ENCODE measurements at places on chromosomes 5 and 9. TPM values are rescaled to one million over a fixed set of nuclear protein-coding genes. Genes with fewer than 3 reads are reported as not detected.

- H3K27me3 ChIP-seq = peaks cover 8% of the 10 kb centered on the region
- no peak overlapping the region for H3K27ac ChIP-seq
- H3K36me3 ChIP-seq = no peaks in the 10 kb centered on the region
- no peak for DNase-seq
- no peak overlapping the region for H3K4me3 ChIP-seq
Observed at GRCh38 chr5:78320401-78320800, 25.9 kb upstream of the AP3B1 start.

The EPB41L4B gene
- 0.14 TPM for total RNA-seq

DNA sequence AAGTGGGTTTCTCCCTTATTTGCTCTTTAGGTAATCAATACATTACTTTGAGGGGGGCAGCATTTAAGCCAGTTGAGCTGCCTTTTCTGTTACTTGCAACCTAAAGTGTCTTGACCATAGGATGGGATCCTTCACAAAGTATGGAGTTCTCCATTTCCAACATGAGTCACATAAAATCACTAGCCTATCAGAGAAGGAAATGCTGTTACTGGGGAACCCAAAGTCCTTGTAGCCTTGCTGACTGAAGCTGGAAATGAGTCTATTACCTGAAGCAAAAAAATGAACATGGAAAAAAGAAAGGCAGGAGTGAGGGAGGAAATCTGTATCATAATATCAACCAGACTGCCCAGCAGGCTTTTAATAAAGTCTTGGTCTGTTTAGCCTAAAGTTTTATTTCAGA lies 42.8 kb upstream of the SLIT3 start:
- no peaks in the 10 kb centered on the region for H3K4me1 ChIP-seq
- H3K27me3 ChIP-seq = peaks cover 30% of the 10 kb centered on the region
- DNase-seq = no peak
- H3K4me3 ChIP-seq = no peak overlapping the region
- H3K36me3 ChIP-seq = no peaks in the 10 kb centered on the region

GRCh38 chr5:11384441-11385250 lies 519.6 kb downstream of the CTNND2 start:
- peaks cover 40% of the 10 kb centered on the region for H3K27me3 ChIP-seq
- H3K36me3 ChIP-seq = peaks cover 6% of the 10 kb centered on the region
- H3K27ac ChIP-seq = no peak overlapping the region
- H3K4me3 ChIP-seq = peak overlapping the region; percentile 67

- no peak overlapping the region for H3K4me3 ChIP-seq
- no peak for DNase-seq
- peaks cover 1% of the 10 kb centered on the region for H3K36me3 ChIP-seq
Observed at GRCh38 chr5:167952278-167952995, 339.0 kb upstream of the WWC1 start.

DNA sequence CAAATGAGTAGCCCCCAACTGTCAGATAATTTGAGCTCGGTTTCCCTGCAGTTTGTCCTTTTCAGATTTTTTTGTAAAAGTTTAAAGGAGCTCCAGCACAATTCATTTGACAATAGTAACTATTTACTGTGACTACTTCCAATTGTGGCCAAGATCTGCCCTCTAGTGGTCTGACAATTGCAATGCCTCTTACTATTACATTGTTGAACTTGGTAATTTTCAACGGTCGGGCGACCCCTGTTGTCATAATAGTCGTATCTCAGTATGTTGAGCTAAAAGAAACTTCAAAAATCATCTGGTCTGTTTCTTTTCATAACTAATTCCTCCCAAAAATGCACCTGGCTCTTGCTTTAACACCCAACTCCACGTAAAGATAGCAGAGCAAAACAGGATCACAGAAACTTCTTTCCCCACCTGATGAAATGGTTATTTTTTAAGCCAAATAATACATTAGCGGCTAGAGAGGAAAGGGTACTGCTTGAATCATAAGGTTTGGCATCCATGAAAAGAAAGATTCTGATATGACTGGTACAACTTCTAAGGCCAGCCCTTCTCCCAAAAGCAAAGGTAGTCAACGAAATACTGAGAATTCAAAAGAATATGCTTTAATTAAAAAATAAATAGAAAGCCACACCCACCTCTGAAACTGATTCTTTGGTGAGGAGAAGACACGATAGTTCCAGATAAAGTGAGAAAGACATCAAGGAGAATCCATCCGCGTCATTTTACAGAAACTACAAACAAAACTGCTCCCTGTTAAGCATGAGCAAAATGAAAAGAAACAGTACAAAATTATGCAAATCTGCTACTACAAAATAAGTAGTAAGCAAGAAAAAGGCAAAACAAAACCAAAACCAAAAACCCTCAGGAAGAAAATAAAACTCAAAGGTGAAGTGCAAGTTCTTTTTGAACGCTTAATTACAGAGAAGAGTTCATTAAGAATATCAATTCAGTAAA lies 76.9 kb upstream of the HTR4 start:
- no peaks in the 10 kb centered on the region for H3K36me3 ChIP-seq
- H3K27ac ChIP-seq = peak overlapping the region; percentile 48
- peaks cover 5% of the 10 kb centered on the region for H3K27me3 ChIP-seq
- peak overlapping the region; percentile 73 for H3K4me3 ChIP-seq

The SEMA5A gene
- total RNA-seq = not detected

The SOX30 gene
- not detected for total RNA-seq

- peaks cover 8% of the 10 kb centered on the region for H3K4me1 ChIP-seq
- H3K27me3 ChIP-seq = no peaks in the 10 kb centered on the region
- peaks cover 50% of the 10 kb centered on the region for H3K36me3 ChIP-seq
Observed at GRCh38 chr5:148416921-148417320, 33.2 kb downstream of the FBXO38 start.

The TLX3 gene
- not detected for total RNA-seq

The ECSCR gene
- not detected for total RNA-seq

DNA sequence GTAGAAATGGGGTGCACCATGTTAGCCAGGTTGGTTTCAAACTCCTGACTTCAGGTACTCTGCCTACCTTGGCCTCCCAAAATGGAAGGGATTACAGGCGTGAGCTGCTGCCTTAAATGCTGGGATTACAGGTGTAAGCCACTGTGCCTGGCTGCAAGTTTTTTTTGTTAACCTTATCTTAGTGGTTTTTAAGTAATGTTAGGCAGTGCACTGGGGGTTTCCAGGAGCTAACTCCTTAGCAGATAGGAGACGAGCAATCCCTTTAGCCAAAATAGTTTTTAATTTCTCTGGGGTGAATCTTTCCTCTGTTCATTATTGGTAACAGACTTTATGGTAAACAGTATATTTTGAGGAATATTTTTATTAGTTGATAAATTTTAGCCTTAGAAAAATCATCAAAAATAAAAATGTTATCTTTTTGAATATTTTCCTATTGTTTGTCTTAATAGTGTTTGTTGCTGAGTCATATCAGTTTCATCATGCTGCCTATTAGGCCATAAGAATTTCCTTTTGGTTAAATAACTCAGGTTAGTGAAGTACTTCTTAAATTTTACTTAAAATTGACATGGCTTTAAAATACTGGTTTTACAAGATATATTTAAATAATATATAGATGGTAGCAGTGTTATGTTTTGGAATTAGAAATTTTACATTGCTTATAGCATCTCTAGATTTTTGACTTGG lies 37.9 kb downstream of the LMNB1 start:
- H3K4me3 ChIP-seq = no peak overlapping the region
- peaks cover 48% of the 10 kb centered on the region for H3K4me1 ChIP-seq
- H3K36me3 ChIP-seq = peaks cover 39% of the 10 kb centered on the region
- DNase-seq = no peak

GRCh38 chr5:166845044-166845443 lies 1446.4 kb upstream of the WWC1 start:
- no peaks in the 10 kb centered on the region for H3K27me3 ChIP-seq
- peaks cover 9% of the 10 kb centered on the region for H3K36me3 ChIP-seq
- no peaks in the 10 kb centered on the region for H3K4me1 ChIP-seq
- H3K27ac ChIP-seq = no peak overlapping the region
- no peak overlapping the region for H3K4me3 ChIP-seq

GRCh38 chr9:124032247-124032646 lies 20.7 kb downstream of the LHX2 start:
- H3K4me3 ChIP-seq = no peak overlapping the region
- DNase-seq = no peak
- peaks cover 56% of the 10 kb centered on the region for H3K27me3 ChIP-seq
- H3K4me1 ChIP-seq = no peaks in the 10 kb centered on the region

The GARIN3 gene
- not detected for total RNA-seq

The ACOT12 gene
- total RNA-seq = not detected

DNA sequence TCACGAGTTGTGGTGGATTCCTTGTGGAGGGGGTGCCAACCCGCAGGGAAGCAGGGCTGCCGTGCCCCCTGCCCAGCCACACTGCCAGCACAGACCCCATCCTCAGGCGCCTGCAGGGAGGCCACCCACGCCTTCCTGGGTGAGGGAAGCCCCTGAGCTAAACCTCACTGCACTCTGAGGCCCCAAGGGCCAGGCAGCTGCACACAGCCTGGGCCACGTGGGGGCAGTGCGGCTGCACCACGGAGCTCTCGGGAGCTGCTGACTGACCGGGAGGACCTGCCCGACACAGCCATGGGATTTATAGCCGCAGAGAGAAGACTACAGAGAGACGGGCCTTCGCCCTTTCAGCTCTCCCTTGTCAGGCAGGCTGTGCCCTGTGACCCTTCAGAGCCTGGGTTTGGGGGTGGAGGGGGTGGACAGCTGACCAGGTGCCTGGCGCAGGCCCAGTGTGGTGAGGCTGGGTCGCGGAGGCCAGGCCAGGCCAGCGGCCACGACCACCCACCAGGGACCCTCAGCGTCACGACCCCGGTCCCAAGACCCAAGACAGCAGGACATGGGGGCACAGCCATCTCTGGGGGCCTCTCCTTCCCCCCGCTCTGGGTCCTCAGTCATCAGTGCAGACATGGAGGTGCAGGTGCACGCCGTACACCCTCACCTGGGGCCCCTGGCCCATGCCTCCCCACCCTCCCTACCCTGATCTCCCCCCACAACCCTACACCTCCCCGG lies 4.3 kb upstream of the AHRR start:
- H3K27ac ChIP-seq = no peak overlapping the region
- DNase-seq = no peak
- peaks cover 5% of the 10 kb centered on the region for H3K4me1 ChIP-seq
- no peak overlapping the region for H3K4me3 ChIP-seq

DNA sequence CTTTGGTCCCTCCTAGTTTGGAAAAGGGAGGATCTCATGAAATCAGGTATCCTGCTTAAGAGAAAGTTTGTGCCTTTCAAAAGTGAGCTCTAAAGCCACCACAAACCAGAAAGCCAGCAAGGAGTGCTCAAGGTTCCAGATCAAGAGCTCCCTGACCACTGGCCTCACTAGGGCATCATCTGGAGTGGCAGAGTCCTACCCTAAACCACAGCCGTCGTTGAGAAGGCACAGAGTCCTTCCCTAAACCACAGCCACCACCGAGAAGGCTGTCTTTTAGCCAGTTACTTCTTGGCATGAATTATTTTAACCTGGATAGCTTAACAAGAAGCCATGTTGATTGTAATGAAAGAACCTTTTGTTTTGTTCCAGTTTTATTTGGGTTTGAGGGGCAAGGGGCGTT lies 102.9 kb downstream of the FRMD3 start:
- DNase-seq = no peak
- H3K4me3 ChIP-seq = no peak overlapping the region
- H3K27me3 ChIP-seq = no peaks in the 10 kb centered on the region
- no peak overlapping the region for H3K27ac ChIP-seq

- no peaks in the 10 kb centered on the region for H3K36me3 ChIP-seq
- H3K27ac ChIP-seq = no peak overlapping the region
- DNase-seq = no peak
- no peak overlapping the region for H3K4me3 ChIP-seq
- H3K27me3 ChIP-seq = no peaks in the 10 kb centered on the region
- H3K4me1 ChIP-seq = peaks cover 7% of the 10 kb centered on the region
Observed at GRCh38 chr9:696332-697323, 144.9 kb upstream of the DMRT1 start.

The CDO1 gene
- total RNA-seq = not detected

The OR1J2 gene
- total RNA-seq = not detected

The GRIA1 gene
- total RNA-seq = not detected

GRCh38 chr5:89441965-89442364 lies 559.0 kb upstream of the MEF2C start:
- DNase-seq = no peak
- H3K27ac ChIP-seq = no peak overlapping the region
- H3K27me3 ChIP-seq = no peaks in the 10 kb centered on the region
- no peaks in the 10 kb centered on the region for H3K36me3 ChIP-seq

DNA sequence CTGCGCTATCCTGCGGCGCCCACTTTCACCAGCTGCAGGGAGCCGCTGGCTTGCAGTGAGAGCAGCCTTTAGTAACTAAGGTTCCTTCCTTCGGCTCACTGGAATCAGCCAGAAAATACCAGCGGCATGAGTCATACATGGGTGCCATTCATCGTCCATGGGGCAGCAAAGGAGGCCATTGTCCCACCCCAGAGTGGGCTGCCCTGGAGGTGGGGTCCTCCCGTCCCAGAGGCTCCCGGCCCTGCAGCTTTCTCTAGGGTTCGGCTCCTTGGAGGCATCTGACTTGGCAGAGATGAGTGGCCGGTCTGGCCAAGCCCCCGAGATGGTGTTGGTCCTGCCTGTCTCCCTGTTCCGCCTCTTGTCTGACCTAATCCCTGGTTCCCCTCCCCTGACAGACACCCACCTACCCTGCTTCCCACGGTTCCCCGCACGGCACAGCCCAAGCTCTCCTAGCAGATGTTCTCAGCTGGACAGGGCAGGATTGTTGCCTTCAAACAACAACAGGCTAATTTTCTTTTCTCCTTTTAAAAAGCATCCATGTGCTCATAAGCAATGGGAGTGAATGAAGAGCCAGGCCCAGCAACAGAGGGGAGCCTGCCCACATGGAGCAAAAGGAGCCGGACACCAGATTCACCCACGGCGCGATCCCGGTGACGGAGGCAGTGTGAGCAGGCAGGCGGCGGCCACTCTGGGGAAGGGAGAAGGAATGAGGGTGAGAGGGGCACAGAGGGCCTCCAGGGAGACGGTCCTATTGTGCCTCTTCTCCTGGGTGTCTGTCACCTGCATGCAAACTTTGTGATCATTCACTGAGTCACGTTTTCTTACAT lies 97.0 kb upstream of the COL5A1 start:
- peaks cover 4% of the 10 kb centered on the region for H3K27me3 ChIP-seq
- DNase-seq = peak; percentile 41
- H3K4me3 ChIP-seq = no peak overlapping the region

DNA sequence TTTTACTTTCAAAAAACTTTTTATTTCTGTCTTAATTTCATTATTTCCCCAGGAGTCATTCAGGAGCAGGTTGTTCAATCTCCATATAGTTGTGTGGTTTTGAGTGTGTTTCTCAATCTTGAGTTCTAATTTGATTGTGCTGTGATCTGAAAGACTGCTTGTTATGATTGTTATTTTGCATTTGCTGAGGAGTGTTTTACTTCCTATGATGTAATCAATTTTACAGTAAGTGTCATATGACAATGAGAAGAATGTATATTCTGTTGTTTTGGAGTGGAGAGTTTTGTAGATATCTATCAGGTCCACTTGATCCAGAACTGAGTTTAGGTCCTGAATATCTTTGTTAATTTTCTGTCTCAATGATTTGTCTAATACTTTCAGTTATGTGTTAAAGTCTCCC lies 706.9 kb upstream of the CTNND2 start:
- H3K27me3 ChIP-seq = no peaks in the 10 kb centered on the region
- no peak overlapping the region for H3K4me3 ChIP-seq
- H3K4me1 ChIP-seq = no peaks in the 10 kb centered on the region
- no peak for DNase-seq
- no peak overlapping the region for H3K27ac ChIP-seq
- no peaks in the 10 kb centered on the region for H3K36me3 ChIP-seq

The SERF1A gene
- total RNA-seq = 10.8 TPM
